ENCODE measurements at places on chromosomes 2 and 18.
A peak's percentile ranks its signal among the peaks of the same experiment; 100 is the strongest.

GRCh38 chr2:25341011-25341727 is 556 bp downstream of the DNMT3A start:
- peak; percentile 50 for DNase-seq

GRCh38 chr2:62939735-62940491 is 110.7 kb upstream of the OTX1 start:
- no peak for DNase-seq

DNA sequence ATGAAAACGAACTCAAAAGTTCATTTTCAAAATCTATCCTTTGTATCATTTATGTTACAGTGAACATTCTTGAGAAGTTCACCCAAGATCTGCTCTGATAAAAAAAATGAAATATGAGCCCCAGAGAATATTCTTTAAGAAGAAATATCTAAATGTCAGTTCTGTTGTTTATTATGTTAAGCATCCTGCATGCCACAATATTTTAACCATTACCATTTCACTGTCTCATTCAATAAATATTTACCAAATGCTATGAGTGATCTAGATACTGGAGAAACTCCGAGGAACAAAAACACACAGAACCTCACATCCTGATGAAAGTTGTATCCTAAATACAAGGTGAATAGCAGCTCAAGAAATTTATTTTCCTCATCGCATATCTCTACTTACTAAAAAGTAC is 170.2 kb downstream of the ZNF385B start:
- no peak for DNase-seq

- DNase-seq, result no peak
Measured at GRCh38 chr2:241771286-241772062, 5.1 kb upstream of the GAL3ST2 start.

DNA sequence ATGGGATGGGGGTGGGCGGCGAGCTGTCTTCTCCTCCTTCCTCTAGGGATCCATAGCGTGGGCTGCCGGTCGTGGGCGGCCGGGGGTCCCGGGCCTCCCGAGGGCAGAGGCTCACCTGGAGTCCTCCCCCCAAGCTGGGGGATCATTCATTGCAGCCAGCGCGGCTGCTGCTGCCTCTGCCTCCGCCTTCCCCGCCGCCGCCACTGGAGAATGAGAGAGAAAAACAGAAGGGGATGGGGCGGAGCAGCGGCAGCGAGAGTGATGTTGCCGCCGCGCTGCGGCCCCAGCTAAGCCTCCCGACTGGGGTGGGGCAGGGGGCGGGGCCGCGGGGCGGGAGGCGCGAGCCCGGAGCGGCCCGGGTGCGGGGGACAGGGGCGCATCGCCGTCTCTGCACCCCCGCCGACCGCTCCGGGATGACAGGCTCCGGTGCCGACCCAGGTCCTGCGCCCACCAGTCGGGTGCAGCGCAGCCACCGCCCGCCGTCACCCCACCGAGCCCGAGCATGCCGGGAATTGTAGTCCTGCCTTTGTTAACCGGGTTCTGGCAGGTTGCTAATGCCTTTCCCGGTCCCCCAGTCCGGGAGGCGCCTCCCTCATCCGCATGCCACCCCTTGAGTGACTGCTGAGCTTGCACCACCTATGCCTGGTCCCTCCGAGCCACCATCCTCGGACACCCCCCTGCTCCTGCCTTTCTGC is at the start of gene KIF3C:
Gene KIF3C, minus strand, starts transcription at position 225 of the 695 bp plus-strand sequence. CDS start 580 bp downstream, outside the sequence.
- DNase-seq, result peak; percentile 60

- no peak for DNase-seq
Measured at GRCh38 chr2:216192181-216192580, 83.0 kb downstream of the XRCC5 start.

DNA sequence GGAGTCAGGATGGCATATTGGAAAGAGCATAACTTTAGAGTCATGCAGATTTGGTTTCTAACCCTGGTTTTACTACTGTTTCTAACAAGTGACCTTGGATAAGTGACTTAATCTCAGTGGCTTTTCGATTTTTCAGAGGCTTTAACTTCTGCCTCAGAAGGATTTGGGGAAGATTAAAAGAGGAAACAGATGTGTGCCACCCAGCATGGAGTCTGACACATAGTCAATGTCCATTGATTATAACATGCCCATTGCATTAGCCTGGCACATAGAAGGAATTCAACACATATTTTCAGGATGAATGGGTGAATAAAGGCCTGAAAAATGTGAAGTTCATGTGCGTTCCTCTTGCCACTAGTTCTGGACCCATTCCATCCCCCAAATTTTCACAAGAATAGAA is 438.2 kb downstream of the EPHA4 start:
- no peak for DNase-seq

DNA sequence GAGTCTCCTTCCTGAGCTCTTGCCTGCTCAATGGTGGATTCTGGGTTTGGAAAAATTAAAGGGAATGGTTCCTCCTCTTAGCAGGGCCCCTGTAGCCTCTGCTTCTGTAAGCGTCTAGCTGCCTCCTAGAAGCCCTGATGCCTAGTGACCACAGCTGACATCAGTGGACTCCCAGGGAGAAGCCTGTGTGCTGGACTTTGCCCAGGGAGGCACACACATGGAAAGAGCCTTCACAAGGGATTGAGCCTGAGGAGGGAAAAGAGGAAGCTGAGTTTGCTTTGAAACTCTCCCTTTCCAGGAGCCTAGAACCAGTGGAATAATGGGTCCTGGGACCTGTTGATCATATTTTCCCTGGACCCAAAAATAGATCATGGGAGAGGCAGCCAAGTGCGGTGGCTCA is 1.4 kb upstream of the CFAP65 start:
- no peak for DNase-seq

DNA sequence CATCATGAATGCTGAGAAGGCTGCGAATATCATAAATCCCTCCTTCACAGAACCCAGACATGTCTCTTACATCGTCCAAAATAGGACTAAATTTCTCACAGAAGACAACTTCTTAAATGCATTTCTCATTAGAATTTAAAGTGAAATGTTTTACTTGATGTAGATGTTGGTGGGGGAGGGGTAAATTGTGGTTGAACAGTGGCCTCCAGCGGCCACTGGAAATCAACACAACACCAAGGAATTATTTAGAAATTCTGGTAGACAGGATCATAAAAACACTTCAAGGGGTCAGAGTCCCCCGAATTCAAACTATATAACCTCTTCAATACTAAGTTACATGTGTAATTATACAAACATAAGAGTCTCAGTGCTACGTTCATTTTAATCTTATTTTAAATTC is 135.9 kb downstream of the ABCA12 start:
- DNase-seq, result no peak

GRCh38 chr2:206915121-206915520 is 24.2 kb upstream of the CPO start:
- DNase-seq, result no peak

GRCh38 chr2:197191940-197192322 is 118.6 kb downstream of the ANKRD44 start:
- no peak for DNase-seq

DNA sequence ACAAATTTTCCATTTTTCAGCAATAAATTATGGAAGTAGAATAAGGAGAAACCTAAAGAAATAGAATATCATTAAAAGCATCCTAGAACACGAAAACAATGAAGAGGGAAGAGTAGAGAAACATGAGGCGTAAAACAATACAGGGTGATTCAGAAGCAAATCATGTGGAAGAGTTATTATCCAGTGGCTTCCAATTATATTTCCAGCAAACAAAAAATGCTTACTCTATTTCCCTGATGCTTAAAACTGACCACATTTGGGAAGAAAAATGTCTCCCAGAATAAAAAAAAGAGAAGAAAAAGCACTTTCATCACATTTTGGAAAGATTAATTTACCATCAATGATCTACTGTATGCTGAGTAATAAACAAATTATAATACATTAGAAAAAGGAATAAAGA is 192.6 kb downstream of the CD226 start:
- no peak for DNase-seq

DNA sequence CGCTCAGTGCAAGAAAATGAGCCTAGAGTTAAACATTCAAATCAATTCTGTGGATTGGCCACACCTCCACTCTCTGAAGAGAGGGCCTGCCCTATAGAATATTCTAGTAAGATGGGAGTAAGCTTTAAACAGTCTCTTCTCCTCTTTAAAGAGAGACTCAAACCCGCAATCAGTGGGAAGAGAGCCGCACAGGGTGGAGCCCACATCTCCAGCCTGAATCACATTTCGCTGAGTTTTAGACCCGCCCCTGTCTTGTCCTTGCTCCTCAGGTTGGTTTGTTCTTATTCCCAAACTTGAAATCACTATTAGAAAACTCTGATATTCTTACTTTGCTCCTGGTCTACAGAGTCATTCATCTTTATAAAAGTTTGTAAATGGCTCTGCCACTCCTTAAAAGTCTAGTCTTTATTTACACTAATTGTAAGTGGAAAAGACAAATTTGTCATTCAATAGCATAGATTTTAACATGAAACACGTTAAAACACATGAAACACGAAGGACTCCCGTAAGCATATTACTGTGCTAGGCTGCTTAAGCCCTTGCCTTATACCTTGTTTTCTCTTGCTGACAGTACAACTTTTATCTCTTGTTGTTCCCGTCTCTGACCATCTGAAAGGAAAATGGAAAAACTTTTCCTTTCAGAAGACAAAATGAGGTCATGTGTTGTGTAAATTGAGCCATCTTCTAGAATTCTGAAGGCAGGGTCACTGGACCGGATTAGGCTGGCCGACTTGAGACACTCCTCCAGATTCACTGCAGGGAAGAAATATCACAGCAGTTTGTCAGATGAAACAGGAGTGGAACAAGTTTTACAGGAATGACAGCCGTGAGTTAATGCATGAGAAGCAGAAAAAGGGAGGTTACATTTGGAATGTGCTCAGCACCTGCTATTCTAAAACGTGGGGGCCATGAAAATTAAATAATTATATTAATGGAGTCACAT is 5.6 kb downstream of the DSC1 start:
- no peak for DNase-seq

DNA sequence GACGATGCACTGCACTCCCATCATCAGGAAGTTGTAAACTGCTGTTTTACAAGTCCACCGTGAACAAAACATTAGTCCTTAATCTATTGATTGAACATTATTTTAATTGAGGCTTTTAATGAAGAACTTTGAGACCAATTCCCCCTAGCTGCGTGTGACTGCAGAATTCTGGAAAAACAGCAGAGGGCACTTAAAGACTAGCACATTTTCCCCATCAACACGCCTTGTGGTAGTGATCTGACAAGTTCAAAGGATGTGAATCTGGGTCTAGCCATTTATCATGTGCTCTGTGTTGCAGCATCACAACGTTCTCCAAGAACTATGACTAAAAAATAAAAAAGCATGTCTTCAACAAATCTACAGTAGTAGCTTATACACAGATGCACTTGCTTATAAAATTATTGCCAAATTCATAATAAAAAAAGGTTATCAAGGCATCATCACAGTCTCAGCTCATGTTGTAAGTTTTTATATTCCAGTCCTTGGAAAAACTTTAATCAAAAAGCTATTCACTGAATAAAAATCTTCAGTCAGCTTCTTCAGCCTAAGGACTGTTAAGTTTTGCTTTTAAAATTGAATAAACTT is 35.8 kb downstream of the SKOR2 start:
- DNase-seq, result peak; percentile 26

GRCh38 chr2:127771756-127772155 is 39.2 kb downstream of the WDR33 start:
- no peak for DNase-seq

DNA sequence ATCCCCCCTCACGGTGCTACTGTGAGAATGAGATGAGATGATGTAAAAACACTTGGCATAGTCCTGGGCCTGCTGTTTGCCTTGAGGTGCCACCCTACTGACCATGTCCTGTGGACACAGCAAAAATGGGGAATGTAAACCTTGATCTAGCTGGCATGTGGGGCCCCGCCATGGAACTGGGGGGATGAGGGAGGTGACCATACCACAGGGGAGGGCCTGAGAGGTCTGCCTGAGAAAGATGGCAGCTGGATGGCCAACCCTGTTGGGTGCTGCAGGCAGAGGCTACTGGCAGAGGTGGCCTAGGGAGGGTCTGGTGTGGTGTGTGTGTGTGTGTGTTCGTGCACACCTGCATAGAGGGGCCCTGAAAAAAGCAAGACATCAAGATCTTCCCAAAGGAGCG is 777 bp downstream of the HAAO start:
- no peak for DNase-seq

- no peak for DNase-seq
Measured at GRCh38 chr2:204791230-204791629, 246.0 kb downstream of the PARD3B start.

DNA sequence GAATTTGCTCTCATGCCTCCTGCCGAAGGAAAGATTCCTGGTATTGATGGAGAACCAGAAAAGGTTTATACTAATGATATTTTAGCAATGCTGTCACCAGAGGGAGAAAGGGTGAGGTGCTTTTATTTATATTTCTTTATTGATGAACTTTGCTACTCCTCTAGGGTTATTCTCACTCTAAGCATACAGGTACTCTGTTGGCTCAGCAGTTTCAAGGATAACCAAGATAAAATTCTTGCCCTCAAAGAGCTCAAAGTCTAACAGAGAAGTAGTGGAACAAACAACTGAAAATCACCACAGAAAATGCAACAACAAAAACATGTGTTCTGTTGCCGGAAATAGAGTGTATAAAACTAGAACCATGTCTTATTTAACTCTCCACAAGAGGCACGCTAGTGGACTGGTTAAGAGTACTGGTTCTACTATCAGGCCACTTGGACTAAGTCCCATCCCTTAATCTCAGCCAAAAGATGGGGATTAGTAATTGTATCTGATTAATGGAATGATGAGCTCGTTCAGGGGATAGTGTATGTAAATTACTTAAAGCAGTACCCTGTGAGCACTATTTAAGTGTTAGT is 103.6 kb downstream of the DNAH6 start:
- no peak for DNase-seq
